ENCODE measurements at places on chromosomes 2 and 18.

DNA sequence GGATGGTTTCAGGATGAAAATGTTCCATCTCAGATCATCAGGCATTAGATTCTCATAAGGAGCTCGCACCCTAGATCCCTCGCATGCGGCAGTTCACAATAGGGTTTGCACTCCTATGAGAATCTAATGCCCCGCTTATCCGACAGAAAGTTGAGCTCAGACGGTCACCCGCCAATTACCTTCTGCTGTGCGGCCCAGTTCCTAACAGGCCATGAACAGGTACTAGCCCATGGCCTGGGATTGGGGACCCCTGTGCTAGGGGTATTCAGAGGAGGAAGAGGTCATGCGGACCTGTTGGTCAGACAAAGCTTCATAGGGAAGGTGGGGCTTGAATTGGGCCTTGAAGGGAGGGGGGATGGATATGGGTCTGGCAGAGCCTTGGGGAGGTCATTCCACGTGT is 4.4 kb upstream of the BUB1 start:
- DNase-seq = no peak

DNA sequence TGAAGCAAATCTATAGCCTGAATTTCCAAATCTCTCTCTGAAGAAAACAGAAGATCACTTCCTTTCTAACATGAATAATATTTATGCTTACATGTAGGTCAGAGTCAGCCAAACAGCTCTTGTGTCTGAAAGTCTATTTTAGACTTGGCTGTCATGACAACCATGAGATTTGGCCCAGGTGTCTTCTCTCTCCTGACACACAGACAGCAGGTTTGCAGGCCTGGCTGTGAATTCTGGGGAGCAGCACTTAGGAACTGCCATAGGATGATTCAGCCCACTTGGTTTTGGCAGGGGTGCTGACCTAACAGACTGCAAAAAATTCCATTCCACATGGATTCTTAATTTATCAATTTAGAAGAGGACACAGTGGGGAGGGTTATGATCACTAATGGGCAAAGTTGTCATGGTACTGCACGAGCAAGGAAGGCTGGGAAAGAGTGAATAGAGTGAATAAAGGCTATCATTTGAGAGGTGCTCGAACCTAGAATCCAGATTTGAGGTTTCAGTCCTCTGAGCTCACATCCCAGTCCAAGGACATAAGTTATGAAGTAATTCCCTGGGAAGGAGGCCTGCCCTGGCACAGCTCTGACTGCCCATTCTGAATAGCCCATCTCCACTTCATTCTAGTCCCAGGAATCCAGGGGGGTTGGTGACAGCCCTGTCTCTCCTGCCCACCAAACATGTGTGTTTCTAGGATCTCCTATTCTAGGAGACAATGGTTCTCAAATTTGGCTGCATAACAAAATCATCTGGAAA is 453.9 kb upstream of the TRIB2 start:
- DNase-seq = no peak

DNA sequence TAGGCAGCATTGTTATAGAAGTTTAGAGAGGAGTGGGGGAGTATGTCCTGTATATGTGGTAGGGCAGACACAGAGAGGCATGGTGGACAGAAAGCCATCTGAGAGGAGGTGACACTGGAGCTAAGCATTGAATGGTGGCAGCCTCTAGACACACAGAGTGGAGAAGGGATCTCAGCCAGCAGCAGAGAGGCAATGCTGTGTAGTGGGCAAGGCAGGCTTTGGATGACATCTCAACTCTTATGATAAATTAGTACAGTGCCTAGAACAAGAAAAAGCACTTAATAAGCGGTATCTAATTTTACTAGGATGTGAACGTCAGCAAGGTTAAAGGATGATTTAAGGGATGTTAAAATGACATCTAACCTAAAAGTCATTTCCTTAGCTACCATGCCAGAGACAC is 22.5 kb upstream of the CERS6 start:
- no peak for DNase-seq

DNA sequence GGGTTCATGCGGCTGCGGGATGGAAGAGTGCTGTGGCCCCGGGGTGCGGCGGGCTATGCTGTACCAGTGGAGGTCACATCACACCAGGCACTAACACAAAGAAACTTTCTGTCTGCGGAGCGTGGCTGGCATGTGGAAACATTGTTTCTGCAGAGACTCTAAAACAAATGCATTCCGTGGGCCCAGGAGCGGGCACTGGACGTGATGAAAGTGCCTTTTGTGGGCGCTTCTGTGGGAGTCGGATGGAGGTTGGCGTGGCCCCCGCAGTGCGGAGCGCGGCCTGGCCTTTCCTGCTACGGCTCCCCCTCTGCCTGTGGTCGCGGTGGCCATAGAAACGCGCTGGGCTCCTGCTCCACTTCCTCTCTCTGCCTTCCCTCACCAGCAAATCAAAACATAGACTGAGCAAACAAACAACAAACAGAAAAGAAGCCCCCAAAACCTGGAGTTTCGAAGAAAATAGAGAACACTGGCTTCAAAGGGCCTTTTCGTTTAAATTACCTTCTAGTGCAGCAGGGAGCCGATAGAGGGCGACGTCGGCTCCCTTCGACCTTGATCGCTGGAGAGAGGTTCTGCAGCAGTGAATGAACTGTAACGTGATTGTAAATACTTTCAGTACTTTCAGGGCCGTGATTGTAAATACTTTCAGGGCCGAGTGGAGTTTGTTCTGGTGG is 51.4 kb downstream of the KIF5C start:
- peak; percentile 36 for DNase-seq

DNA sequence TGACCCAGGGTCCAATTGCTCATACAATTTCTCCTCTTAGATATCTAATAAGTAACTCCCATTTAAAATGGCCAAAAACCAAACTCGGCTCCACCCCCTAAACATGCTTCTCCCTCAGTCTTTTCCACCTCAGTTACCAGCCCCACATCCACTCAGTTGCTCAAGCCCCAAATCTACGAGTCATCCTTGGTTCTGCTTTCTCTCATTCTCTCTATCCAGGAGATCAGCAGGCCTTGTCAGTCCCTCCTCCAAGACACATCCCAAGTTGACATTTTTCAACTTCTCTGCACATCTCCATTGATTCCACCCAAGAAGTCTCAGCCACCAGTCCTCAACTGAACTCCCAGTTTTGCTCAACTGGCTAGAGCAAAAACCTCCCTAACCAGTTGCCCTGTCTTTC is 40.5 kb upstream of the RTN4 start:
- peak; percentile 73 for DNase-seq
